Neural progenitor cell (in vitro differentiated cells): ENCODE measurements at places on chromosomes 7 and 10.
A peak's percentile ranks its signal among the peaks of the same experiment; 100 is the strongest.

GRCh38 chr10:124693396-124693795 is 50.8 kb downstream of the FAM53B start:
- DNase-seq = no peak

DNA sequence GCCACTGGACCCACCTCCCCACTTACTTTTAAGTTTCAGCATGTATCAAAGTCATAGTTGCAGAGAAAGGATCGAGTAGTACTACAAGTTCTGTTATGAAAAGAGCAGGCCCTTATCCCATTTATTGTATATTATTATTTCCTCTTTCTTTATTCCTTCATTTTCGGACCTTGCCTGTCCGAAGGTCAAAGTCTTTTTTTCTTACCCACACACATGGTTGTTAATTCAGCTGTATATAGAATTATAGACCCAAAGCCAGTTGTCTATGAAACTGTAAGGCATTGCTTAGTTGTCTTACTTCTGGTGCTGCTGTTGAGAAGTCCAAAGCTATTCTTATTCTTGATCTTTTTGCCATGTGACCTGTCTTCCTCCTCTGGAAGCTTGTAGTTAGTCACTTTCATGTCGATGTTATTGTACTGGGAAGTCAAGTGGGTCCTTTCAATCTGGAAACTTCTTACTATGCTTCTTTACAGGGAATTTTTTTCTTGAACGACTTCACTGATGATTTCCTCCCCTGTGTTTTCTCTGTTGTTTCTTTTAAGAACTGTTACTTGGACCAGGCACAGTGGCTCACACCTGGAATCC is 8.3 kb downstream of the NUDT5 start:
- no peak for DNase-seq

DNA sequence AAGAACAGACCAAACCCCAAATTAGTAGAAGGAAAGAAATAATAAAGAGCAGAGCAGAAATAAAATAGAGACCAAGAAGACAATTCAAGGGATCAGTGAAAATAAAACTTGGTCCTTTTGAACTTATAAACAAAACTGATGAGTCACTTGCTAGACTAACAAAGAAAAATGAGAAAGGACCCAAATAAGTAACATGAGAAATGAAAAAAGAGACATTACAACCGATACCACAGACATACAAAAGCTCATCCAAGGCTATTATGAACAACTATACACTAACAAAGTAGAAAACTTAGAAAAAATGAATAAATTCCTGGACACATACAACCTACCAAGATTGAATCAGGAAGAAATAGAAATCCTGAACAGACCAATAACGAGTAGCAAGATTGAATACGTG is 414.5 kb downstream of the HTR7 start:
- no peak for DNase-seq

DNA sequence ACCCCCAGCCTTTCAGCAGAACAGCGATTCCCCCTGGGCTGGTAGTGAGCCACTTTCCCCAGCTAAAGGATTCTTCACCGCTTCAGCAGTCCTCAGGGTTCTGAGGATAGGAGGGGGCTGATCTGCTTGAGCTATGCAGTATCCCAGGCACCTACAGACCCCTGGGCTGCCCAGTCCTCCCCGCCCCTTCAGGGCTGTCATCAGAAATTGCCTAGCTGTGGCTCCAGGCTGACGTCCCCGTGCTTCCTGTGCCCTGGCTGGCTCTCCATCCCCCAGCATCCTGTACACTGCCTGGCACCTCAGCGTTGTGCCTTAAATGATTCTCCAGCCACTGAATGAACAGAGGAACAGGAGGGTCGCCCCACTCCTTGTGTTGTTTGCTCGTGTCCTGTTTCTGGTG is 38.4 kb upstream of the CDH23 start:
- DNase-seq = no peak

GRCh38 chr7:143016996-143017395 is 9.9 kb downstream of the OR9A2 start:
- DNase-seq = no peak

DNA sequence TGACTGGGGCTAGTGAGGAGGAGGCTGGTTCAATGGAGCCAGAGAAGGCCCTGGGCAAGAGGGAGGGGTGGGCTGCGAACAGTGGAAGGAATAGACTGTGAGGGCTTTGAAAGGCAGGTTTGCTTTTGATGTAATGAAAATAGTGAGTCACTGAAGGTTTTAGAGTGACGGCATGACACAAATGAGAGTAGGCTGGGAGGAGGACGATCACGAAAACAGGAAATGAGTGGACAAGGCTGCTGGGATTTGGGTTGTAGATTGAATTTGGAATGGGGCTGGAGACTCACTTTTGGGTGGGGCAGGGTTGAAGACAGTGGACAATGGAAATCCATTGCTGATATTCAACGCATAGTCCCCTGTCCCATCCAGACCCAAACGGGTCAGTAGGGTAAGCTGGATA is 139.6 kb downstream of the CDH23 start:
- DNase-seq = no peak

- peak; percentile 73 for DNase-seq
Observed at GRCh38 chr10:112307358-112308124, 24.3 kb downstream of the TECTB start.

- DNase-seq = no peak
Observed at GRCh38 chr10:33328253-33328652, 6.2 kb downstream of the NRP1 start.

DNA sequence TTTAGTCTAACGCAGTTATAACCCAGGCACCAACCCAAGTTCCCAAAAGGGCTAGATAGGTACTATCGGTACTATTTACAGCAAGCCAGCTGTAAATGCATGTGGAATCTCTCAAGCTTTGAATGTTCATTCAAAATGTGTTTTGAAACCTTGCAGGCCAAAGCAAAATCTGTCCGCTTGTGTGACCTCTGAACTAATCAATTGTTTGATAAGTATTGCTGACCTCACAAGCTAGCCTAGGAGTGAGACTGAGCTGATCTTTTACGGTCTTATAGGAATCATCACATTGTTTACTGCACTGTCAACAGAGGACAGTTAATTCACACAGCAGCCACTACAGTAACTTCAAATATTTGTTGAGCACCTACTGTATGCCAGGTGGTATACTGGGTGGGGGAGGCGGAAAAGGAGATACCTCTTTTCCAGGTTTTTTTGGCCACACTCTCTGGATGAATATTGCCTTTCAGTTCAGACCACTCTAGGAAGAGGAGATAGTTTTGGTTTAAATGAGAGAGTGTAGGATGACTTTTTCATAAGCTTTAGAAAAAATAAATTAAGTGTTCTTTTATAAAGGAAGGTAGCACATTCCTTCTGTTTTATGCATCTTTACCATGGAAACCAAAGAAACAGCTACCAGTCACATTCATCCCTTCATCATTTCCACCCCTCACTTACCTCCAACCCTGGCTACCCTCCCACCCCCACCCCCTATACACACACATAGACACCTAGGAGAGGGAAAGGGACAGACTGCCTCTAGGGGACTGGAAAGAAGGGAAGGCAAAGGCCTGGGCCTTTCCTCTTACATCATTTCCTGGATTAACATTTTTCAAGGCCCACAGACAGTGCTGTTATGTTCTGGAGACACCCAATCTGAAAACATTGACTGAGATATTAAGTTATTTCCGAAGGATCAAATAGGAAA is 2.4 kb downstream of the PAPSS2 start:
- no peak for DNase-seq

DNA sequence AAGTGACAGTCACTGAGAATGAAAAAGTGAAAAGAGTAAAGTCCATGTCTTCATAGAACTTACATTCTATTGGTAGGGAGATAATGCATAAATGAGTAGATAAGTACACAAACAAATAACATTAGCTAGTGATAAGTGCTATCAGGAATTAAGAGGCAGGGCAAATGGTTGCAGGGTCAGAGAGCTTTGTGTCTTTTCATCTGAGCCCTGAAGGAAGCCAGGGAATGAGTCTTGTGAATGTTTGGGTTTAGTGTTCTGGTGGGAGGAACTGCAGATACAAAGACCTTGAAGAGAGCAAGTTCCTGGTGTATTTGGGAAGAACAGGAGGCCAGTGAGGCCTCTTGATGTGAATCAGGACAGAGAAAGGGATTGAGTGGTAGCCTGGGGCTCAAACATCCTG is 183.8 kb downstream of the CTTNBP2 start:
- DNase-seq = no peak

DNA sequence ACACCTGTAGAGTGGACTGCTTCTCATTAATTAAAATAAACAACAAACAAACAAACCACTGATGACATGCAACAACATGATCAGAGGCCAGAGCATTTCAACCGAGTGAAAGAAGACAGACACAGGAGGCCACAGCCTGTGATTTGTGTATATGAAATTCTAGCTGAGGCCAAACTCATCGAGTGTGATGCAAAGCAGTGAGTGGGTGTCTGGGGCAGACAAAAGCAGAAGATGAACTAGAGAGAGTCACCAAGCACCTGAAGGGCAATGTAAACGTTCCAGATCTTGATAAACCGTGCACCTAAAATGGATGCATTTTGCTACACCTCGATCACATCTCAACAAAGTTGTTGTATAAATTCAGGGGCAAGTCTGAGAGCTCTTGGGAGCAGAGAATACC is 108.4 kb downstream of the KLF6 start:
- no peak for DNase-seq
